Amygdala (tissue), 56 donors: ENCODE measurements at places on chromosomes 2 and 18.

DNA sequence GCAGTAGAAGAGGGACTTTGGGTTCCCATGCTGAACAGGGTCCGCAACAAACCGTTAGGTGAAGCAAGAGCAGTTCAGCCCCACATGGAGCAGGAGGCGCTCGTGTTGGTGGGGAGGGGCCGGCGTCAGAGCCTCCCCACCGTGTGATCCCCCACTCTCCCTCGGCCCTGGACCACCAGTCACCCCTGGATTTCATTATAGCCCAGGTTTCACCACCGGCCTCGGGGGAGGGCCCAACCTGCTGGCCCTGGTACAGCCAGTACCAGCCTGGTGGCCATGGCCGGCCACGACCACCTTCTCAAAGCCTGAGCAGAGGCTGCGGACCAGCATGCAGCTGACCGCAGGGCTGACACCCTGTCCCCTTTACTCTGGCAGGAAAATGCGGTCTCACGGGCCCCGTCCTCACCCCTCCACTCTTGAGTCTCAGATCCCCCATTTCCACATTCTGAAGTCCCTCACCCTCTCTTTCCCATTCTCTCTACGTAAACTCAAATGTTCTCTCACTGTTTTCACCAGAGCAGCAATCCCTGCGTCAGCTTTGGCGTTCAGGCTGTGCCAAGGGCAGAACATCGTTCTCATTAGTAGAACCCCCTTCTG lies 8.6 kb downstream of the MLPH start:
- DNase-seq = no peak

- DNase-seq = no peak
Measured at GRCh38 chr2:64679673-64680425, 26.1 kb upstream of the SERTAD2 start.

DNA sequence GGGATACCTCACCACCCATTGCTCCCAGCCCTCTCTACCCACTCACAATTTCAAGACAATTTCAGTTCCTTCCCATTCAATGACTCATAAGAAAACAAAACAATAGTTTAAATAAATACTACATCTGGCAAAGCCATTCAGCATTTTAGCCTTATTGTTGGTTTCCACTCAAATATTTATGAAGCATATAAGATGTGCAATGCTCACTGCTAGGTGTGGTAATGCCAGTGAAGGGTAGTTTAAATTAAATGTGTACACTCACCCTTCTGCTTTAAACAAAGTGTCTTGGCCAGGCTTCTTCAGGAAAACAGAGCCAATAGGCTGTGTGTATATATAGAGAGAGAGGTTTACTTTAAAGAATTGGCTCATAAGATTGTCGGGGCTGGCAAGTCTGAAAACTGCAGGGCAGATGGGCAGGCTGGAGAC lies 37.0 kb downstream of the INO80C start:
- DNase-seq = no peak

DNA sequence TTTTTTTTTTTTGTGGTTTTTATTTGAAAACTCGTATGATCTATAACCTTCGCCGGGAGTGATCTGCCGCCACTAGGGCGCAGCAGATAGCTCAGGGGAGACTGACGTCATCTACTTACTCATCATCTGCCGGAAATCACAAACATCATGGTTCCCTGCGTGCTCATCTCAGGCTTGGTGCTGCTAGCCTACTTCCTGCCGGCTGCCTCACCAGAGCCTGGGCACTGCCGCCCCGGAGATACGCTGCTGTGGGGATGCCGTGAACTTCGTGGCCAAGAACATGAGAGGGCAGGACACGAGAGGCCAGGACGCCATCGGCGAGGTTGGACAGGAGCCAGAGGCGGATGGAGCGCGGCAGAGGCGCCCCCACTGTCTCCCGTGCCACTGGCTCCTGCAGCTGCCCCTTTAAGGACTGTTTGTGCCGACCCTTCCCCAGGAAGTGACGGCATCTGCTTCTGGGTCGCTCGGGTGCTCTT lies 68.8 kb downstream of the DOK6 start:
- no peak for DNase-seq

DNA sequence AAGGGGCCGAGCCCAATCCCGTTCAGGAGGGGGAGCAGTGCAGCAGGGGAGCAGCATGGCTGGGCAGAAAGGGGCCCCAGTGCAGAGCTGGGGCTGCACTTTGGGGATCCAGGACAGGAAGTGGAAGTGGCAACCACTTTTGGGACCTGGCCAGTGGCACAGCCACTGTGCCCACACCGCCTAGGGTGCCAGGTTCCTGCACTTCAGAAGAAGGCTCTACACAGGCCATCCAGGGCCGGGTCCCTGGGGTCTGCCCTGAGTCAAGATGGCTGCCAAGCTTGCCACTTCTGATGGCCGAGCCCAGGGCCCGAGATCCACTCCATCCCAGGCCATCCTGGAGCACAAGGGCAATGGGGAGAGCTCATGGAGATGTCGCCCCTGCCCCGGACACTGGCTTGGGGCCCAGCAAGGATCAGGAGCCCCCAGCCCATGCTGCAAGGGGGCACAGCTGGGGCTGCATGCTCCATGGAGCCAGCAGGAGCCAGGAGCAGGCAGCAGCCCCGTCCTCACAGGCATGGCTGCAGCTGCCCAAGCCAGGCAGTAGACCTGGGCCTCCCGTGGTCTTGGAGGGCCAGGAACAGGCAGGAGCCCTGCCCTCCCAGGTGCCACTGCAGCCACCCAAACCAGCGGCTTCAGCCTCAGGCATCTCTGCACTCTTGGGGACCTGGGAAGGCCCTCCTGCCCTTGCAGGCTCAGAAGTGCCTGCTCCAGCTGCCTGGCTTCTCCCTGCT lies 35.0 kb upstream of the ID2 start:
- DNase-seq = no peak

DNA sequence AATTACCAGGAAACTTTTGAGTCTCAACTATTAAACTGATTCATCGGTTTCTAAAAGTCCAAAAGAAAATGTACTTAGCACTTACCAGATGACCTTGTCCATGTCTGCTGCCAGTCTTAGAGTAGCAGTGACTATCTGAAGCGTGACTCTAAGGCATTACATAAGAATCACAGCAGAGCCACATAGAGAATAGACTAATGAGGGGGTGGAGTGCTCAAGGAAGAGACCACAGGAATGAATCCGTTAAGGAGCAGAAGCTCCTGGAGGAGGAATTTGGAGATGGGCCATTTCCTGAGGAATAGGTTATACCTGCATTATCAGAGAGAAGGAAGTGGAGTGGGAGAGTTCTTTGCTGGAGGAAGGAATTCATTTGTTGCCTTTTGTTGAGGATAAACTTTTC lies 116.0 kb downstream of the MAP3K20 start:
- no peak for DNase-seq

GRCh38 chr2:130150181-130151144 lies 5.6 kb upstream of the CCDC74B start:
- no peak for DNase-seq

GRCh38 chr2:12240206-12240605 lies 476.5 kb upstream of the TRIB2 start:
- no peak for DNase-seq

DNA sequence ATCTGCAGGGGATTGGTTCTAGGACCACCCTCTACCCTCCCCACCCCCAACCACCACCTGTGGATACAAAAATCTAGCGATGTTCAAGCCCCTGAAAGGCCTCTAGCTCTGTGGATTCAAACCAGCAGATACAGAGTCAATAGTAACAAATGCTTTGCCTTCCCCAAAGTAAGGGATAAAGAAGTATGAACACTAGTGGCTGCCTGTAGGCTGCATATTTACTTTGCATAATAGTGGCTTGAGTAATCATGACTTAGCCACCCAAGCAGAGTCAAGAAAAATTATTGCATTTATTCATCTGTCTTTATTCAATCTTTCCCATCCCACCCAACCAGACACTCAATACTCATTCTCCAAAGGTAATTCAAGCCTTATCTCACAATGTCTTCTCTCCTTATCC lies 43.8 kb downstream of the SOCS6 start:
- DNase-seq = no peak

DNA sequence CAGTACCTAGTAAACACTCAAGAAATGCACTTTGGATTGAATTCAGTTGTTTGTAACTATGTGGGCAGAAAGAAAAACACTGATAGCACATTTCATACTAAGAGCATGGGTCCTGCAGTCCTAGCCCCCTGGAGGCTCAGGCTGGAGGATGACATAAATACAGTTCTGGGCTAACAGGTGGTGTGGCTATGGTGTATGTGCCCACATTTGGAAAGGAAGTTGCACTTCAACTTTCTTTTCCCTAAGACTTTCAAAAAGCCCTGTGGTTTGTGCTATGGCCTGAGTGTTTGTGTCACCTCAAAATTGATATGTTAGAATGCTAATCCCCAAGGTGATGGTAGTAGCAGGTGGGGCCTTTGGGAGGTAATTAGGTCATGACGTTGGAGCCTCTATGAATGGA lies 218.2 kb downstream of the CDCA7 start:
- no peak for DNase-seq

GRCh38 chr2:233571462-233571861 lies 4.9 kb upstream of the USP40 start:
- no peak for DNase-seq
